NCI-H1105 (cell line): ENCODE measurements at places on chromosomes 13 and 19.
A peak's percentile ranks its signal among the peaks of the same experiment; 100 is the strongest.

DNA sequence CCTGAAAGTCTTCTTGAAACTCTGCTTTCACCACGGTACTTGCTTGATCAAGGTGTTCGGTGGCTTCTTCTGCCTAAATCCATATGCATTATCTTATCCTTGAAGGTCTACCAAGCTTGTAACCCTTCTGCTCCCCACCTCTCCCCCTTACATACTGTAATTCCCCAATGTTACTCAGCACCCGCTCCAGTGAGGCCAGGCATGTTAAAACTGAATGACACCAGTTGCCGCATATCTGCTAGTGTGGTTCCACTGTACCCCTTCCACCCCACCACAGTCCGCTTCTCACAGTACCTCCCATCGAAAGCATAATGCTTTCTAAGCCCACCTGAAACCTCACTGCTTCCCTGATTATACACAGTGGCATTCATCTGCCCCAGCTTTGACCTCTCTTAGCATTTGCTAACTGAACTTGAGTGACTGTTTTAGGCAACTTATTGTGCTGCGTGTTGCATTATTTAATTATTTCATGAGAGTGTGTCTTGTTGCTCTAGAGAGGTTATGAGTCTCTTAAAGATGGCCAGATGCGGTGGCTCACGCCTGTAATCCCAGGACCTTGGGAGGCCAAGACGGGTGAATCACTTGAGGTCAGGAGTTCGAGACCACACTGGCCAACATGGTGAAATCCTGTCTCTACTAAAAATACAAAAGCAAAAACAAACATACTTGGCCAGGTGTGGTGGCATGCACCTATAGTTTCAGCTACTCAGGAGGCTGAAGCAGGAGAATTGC is 87.6 kb upstream of the MBNL2 start:
- no peak for DNase-seq

GRCh38 chr19:46226438-46226973 is 3.0 kb upstream of the IGFL1 start:
- DNase-seq: no peak

DNA sequence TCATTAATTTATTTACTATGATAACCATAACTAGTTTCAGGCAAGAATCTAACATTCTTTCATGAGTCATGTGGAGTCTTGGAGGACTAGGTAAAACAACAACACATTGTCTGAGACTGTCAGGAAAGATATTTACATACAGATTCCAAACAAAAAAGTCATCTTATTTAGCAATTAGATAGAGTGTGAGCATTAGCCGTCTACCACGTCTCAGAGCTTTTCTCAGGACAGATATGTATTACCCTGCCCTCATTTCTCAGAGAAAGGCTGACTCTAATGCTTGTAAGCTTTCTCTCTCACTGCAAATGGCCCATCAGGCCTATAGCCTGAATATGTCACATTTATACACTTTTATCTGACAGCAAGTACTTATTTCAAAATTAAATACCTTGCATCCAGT is 312.1 kb upstream of the PCDH20 start:
- DNase-seq: no peak

- no peak for DNase-seq
Measured at GRCh38 chr19:47742634-47743033, 2.7 kb upstream of the NOP53 start.

- no peak for DNase-seq
Measured at GRCh38 chr19:13996928-13997630, 9.0 kb downstream of the RFX1 start.

DNA sequence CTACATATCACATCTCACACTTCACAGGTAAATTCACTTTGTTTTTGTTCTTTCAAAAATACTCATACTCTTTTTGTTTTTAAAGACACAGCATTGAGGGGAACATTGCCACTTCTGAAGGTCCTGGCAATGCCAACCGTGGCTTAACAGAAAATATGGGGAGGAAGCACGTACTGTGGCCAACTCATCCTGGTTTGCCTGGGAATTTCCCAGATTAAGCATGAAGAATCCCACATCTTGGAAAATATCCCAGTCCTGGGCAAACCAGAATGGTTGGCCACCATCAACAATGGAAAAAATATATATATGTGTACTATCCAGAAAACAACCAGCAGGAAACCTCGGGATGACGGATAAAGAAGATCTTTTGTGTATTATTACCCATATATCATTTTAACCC is 1032.2 kb upstream of the SLC10A2 start:
- DNase-seq: no peak

DNA sequence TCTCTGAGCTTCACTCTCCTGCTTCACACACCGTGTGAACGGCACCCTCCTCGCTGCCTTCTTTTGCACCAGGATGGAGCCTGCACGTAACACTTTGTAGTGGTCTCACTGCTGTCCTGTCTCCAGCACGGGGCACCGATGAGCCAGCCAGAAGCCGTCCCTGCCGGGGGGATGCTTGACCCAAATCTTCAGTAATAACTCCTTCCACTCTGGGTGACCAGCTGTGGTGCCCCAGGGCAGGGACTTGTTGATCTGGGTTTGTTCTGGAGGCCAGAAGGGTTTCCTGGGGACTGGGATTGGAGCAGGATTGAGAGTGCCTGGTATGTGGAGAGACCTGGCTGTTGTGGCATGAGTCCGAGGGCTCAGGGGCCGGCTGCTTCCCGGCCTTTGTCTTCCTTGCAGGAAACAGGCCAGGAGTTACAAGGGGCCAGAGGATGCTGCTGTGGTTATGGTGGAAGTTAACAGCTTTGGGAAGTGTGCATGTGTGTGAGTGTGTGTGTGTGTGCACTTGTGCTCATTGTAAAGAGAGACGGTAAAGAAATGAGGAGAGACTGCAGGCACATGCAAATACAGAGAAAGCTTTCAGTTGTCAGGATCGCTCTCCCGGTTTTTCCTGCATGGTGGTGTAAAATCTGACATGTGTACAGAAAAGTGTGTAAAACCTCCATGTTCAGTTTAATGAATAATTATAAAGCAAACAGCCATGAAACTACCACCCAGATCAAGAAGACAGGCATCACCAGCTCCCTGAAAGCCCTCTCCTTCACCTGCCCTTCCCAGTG is 18.9 kb downstream of the PAK4 start:
- DNase-seq: no peak

DNA sequence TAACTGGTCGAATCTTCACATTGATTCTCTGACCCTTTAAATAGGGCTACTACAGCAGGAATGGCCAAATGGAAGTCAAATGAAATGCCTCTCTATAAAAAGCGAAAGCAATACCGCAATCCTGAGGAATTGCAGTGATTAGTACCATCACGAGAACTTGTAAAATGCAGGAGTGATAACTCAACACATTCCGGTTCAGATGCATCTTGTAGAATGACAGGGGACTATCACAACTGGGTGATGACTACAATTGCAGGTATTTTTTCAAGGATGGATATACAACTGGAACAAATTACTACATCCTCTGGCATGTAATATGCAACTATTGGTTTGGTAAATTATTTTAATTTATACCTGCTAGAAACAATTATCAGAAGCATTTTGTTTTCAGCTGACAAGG is 140.4 kb downstream of the PCDH20 start:
- DNase-seq: no peak

GRCh38 chr13:41919741-41920487 is 41.0 kb downstream of the VWA8 start:
- peak; percentile 40 for DNase-seq

DNA sequence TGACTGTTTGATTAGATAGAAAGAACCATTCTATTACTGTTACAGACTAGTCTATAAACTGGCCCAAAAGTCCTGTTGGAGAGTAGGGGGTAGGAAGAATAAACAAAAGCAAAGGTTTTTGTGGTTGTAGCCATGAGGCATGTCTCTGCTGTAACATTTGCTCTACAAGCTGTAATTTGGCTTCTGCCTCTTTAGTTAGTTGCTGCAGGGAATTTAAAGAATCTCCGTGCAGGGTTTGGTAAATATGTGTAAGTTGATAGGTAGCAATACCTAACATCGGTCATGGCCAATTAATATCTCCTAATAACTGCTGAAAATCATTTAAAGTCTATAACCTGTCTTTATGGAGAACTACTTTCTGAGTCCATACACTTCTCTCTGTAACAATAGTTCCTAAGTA is 13.0 kb downstream of the FPR3 start:
- no peak for DNase-seq

- DNase-seq: no peak
Measured at GRCh38 chr13:21232599-21232998, 56.1 kb downstream of the MRPL57 start.

DNA sequence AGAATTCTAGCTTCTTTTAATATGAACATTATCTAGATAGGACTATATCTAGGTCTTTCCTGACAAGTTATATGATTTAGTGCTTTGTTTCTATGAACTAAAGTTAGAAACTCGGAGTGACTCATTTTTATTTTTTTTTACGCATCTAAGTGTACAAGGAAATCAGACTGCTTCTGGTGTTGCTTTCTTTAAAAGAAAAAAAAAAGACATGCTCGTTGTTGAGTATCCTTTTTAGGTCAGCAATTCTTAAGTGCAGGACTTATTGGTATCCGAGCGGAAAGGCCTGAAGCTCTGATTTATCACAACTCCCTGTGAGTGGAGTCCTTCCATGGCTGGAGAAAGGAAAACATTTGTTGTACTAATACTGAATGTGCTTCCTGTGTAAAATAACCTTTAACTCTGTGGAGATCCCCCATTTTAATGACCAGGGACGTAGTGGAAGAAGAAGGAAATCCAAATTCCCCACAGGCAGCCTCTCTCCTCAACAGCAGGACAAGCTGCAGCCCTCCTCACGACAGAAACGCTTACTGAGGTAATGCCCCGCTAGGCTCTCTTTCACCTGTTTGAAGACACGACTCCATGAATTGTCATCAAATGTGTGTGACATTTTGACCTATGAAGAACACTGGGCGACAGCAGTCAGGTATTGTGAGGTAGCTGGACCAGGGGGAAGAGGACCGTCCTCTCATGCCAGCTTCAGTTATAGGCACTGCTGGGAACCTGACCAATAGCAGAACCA is 17.9 kb upstream of the POMP start:
- DNase-seq: no peak

DNA sequence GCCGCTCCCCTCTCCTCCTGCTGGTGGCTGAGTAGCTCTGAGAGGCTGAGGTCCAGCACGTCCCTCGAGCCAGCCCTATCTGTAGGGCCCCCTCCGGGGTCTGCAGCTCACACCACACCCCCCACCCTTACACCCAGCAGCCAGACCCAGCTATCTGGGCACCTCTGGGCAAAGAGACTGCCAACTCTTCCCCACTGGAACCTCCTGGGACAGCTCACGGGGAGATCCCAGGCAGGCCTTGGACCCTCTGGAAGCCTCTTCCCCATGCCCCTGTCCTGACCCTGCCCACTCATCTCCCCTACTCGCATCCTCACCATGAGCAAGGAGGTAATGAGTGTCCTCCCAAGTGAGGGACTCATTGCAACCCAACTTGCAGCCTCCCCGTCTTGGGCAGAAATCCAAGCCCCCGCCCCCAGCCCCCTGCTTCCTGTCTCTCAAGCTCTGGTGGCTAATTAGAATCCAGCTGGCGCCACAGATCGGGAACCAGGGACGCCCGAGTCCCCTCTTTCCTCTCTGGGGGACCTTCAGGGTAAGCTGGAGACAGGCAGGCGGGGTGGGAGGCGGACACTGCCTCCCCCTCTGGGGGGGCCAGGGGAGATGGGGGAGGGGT is 22.1 kb downstream of the ADGRL1 start:
- DNase-seq: no peak

GRCh38 chr13:31909864-31910551 is 121.6 kb upstream of the FRY start:
- DNase-seq: peak; percentile 19

DNA sequence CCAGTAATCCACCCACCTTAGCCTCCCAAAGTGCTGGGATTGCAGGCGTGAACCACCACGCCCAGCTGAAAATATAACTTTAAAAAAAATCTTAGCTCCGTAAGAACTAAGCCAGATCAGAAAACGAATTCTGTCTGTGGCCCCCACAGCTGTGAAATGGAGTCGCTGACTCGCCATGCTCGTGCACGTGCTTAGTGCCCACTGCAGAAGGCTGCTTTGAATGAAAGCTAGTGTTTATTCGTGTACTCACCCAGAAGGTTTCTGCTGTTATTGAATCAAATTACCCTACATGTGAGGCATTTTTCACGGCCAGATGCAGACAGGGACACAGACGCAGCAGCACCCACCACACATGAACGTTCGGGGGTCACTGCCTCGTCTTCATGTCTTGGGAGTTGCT is 61.7 kb upstream of the F7 start:
- no peak for DNase-seq

DNA sequence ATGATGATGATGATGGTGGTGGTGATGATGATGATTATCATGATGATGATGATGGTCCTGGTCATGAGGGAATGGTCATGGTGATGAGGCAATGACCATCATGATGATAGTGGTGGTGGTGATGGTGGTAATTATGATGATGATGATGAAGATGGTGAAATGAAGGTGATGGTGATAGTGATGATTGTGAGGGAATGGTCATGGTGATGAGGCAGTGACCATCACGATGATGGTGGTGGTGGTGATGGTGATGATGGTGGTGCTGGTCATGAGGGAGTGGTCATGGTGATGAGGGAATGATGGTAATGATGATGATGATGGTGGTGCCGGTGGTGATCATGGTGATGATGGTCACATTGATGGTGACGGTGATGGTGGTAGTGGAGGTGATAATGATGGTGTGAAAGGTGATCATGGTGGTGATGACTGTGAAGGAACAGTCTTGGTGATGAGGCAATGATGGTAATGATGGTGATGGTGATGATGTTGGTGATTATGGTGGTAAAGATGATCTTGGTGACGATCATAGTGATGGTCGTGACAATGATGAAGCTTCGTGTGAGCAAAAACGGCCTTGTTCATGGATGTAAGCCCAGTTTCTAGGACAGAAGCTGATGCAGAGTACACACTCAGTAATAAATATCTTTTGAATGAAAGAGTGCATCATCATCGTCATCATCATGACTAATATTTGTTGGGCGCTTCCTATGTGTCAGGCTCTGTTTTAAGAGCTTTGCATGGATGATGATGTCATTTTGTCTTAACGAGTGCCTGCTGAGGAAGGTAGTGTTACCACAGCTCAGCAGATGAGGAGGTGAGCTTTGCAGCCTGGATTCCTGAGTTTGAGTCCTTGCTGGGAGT is 17.3 kb downstream of the SBK2 start:
- DNase-seq: no peak

DNA sequence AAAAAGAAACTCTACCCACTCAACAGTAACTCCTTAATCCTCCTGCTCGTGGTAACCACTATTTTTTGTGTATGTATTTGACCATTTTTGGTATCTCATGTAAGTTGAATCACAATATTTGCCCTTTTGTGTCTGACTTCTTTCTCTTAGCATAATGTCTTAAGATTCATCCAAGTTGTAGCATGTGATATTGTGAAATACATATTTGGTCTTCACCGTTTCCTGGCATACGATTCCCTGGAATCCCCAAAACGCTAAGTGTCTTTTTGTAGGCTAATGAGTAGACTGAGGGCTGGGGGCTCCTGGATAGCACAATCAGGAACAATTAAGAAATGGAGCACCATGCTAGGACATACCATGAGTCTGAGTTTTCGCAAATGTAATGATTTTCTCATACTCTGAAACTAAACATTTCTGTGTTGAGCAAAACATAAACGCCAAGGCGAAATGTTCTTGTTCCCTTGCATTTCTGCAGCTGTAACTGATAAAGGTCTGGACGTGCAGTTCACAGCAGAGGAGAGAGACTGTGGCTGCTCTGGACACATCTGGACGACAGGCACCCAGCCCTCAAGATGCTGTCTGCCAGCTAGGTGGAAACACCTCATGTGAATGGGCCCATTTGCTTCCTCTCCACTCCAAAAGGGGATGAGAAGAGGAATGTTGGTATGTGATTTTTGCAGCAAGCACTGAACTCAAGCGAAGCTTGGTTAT is 38.4 kb downstream of the BRD4 start:
- DNase-seq: no peak

- DNase-seq: no peak
Measured at GRCh38 chr19:40154121-40154680, 37.0 kb upstream of the MAP3K10 start.

- no peak for DNase-seq
Measured at GRCh38 chr19:39867133-39867532, 21.0 kb upstream of the FBL start.
